Activated CD4-positive, alpha-beta T cell treated with anti-CD3 and anti-CD28 coated beads, Interleukin-2, amount 10 ng/mL, durations not matched to agents 7 days and 5 days (primary cell): ENCODE measurements at places on chromosomes 3 and 15. TPM values are rescaled to one million over a fixed set of nuclear protein-coding genes. Genes with fewer than 3 reads are reported as not detected.

ZNF660 gene
- total RNA-seq = not detected

CHDH gene
- total RNA-seq = 0.79 TPM

ZSCAN2 gene
- total RNA-seq = 6.3 TPM

GRAMD2A gene
- not detected for total RNA-seq

GOLGA8T gene
- not detected for total RNA-seq

ZKSCAN7 gene
- total RNA-seq = 0.50 TPM

MAP3K13 gene
- 10.2 TPM for total RNA-seq

CCDC54 gene
- total RNA-seq = not detected

DISP2 gene
- total RNA-seq = 0.60 TPM

TMCO5A gene
- total RNA-seq = not detected

NEK4 gene
- 21.4 TPM for total RNA-seq

SI gene
- total RNA-seq = not detected

ZNF385D gene
- total RNA-seq = not detected

TSEN2 gene
- 10.4 TPM for total RNA-seq

PLA2G4E gene
- not detected for total RNA-seq

HIGD1A gene
- 72.1 TPM for total RNA-seq

WDR49 gene
- 0.47 TPM for total RNA-seq

TMEM158 gene
- 0.55 TPM for total RNA-seq

FBXL2 gene
- not detected for total RNA-seq

CD200 gene
- total RNA-seq = 5.2 TPM

ITGB5 gene
- 0.37 TPM for total RNA-seq

DNASE1L3 gene
- total RNA-seq = not detected

FRG2C gene
- total RNA-seq = not detected

KLF15 gene
- not detected for total RNA-seq

SUSD5 gene
- not detected for total RNA-seq

REC114 gene
- total RNA-seq = not detected

C3orf80 gene
- not detected for total RNA-seq

LDHAL6B gene
- not detected for total RNA-seq

HCLS1 gene
- 339 TPM for total RNA-seq

A4GNT gene
- not detected for total RNA-seq
